ENCODE measurements at places on chromosomes 5 and 9.

DNA sequence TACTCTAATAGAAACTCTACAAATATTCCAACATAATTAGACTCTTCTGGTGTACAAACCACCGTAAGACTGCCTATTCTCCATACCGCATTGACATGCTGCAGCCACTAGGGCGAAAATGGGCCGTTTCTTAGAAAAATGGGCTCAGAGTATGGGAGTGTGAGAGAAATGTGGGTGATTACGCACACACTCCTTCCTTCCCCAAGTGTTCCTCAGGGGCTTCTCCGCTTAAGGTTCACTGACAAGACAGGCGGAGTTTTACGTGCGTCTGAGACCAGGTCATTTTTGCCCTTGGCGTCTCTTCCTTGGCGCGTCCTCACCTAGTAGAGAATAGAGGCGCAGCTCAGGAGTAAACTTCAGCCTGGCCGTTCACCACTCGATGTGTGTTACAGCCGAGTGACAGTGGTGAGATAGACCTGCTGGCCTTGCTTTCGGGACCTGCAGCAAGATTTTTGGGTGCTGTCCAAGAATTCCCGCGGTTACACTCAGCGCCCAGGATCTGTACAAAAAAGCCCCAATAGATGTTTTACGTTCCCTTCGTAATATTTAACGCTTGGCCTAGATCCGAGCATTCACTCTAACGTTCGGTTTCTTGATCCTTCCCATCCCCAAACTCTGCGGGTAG, 1.8 kb upstream of the NTRK2 start:
- no peak for DNase-seq

DNA sequence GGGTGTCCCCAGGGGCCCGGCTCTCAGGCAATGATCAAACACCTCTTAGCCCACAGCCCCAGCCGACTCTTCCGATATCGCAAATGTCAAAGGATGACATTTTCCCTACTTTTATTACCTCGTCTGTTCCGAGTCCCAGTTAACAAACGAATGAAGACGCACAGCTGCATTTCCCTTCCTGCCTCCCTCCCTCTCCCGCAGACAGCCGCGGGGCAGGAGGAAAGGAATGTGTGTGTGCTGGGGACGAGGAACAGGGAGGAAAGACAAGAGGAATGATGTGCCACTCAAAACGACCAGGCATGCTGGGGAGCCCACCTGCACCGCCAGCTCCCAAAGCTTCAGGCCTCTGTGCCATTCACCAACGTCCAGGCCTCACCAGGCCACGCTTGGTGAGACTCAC, 125.9 kb upstream of the SARDH start:
- no peak for DNase-seq

DNA sequence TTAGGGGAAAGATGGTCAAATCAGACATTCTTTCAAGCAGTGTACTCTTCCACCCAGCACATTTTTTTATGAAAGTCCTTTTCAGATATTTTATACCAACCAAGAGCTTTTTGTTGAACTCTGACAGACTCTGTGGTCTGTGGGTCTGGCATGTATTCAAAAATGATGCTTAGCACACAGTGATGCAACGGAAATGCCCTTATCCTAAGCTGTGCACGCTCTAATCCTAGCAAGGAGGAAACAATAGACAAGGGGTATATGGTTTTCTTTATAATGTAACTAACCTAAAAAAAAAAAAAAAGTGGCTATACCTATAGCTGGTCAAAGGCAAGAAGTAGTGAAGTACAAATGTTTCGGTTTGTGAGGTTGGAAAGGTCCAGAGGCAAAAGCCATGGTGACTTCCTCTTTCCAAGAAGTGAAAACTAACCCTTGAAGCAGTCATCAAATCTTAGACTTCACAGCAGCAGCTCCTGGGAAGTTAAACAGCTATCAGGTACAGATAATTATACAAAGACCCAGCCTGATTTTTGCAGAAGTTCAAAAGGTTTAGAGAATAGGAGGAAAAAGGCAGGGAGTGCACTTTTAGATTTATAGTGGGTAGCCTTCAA, 82.5 kb downstream of the SEMA6A start:
- DNase-seq: no peak

- no peak for DNase-seq
Measured at GRCh38 chr9:94479757-94480156, 75.1 kb upstream of the PCAT7 start.

- no peak for DNase-seq
Measured at GRCh38 chr9:33306037-33306436, 15.7 kb downstream of the NFX1 start.

DNA sequence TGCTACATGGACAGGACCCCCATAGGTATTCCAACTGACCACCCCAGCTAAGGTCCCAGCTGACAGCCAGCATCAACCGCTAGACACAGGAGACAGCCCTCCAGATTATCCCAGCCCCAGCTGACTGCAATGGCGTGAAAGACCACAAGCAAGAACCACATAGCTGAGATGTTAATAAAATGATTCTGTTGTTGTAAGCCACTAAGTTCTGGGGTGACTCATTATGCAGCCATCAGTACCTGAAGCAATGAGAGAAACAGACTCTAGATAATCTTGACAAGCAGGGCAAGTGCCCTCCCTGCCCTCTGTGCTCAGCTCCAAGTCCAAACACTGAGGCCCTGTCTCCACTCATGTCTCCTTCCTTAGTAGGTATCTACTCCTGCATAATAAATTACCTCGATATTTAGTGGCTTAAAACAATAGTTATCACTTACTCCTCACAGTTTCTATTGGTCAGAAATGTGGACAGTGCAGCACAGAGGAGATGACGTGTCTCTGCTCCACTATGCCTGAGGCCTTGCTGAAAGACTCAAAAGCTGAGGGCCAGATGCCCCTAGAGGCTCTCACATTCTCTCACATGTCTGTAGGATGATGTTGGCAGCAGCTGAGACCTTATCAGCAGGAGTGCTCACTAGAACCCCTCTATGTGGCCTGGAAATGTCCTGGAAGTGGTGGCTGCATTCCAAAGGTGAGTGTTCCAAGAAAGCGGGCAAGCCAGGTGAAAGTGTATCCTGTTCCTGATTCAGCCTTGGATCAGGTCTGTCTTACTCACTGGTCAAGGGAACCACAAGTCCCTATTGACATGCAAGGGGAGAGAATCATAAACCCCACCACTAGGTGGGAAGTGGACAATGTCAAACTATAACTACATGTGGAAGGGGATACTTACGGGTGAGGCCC, 2.5 kb downstream of the MGAT1 start:
- DNase-seq: no peak

DNA sequence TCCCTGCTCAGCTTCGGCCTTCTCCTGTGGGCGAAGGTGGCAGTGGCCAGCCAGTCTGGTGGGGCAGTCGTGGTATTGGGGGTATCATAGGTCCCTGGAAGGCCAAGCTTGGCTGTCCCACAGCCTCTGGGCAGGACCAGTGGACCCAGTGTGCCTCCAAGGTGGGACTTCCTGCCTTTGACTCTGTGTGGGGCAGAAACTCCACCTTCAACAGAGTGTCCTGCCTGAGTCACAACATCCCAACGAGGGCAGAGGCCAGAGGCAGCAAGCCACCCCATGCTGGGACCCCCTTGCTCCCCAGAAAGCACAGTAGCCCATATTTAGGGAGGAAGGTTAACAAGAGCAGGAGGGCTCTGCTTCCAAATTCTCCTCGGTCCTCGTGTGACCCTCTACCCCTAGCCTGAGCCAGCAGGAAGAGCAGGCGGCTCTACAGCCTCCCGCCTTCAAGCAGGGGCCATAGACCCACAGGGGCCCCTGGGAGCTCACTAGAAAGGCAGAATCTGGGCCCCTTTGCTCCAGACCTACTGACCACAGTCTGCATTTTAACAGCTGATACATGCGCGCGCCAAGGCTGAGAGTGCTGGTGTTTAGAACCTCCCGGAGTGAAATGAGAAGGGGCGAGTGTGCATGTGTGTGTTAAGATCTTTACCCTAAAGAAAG, 51.6 kb upstream of the FUBP3 start:
- no peak for DNase-seq

Data from central memory CD8-positive, alpha-beta T cell (primary cell).